ENCODE measurements at places on chromosomes 1 and 21.

DNA sequence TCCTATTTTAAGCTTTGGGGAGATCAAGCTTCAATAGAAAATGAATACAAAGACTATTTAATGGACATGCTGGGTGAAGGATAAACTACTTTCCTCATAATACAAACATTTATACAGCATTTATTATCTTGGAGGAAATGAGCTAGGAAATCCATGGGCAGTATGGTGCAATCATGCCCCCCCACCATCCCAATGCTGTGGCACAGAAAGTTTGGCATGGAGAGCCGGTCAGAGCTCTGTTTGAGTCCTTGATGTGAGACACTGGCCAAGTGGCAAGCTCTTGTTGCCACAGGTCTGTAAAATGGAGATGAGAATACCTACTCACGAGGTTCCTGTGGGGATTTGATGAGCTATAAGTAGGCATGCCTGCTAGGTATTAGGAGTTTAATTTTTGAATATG lies 120.6 kb downstream of the MAB21L3 start:
- H3K27ac ChIP-seq: no peak overlapping the region
- H3K27me3 ChIP-seq: no peaks in the 10 kb centered on the region
- H3K4me3 ChIP-seq: no peak overlapping the region
- no peaks in the 10 kb centered on the region for H3K4me1 ChIP-seq

GRCh38 chr21:45124596-45124995 lies 50.2 kb downstream of the ADARB1 start:
- H3K27ac ChIP-seq: no peak overlapping the region
- DNase-seq: no peak
- no peak overlapping the region for H3K4me3 ChIP-seq
- no peaks in the 10 kb centered on the region for H3K36me3 ChIP-seq
- no peaks in the 10 kb centered on the region for H3K4me1 ChIP-seq

DNA sequence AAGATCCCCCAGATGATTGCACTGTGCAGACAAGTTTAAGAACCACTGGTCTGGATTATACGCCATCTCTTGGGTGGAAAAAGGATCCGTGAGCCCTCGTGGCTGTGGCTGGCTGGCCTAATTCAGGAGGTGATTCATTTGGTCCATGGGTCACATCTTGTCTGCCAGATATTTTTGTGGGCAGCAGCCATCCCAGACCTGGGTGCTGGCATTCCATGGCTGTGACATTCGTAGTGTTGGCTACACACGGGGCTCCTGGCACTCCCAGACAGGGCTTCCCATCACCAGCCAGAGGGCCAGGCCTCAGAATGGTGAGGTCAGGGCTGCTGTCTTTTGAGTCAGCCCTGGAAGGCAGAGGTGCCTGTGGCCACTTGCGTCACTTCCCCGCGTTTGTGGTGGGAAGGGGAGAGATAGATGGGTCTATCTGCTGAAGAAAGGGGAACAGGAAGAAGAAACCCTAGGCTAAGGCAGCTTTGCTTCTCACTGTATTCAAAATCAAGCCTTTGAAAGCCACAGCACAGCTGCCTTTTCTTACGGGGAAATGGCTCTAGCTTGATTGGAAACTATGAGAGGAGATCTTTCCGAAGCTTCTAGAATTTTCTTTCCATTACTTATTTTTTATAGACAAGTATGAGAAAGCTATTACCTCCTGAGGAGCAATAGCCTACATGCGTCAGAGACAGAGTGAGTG lies 32.4 kb downstream of the EIF2D start:
- H3K4me1 ChIP-seq: no peaks in the 10 kb centered on the region
- no peaks in the 10 kb centered on the region for H3K36me3 ChIP-seq
- no peaks in the 10 kb centered on the region for H3K27me3 ChIP-seq
- no peak overlapping the region for H3K27ac ChIP-seq

GRCh38 chr1:197677752-197678295 lies 97.5 kb downstream of the DENND1B start:
- no peak for DNase-seq
- no peaks in the 10 kb centered on the region for H3K27me3 ChIP-seq
- peaks cover 3% of the 10 kb centered on the region for H3K4me1 ChIP-seq

GRCh38 chr21:29166323-29166722 lies 35.9 kb downstream of the MAP3K7CL start:
- no peak for DNase-seq
- no peaks in the 10 kb centered on the region for H3K4me1 ChIP-seq
- no peak overlapping the region for H3K4me3 ChIP-seq
- no peaks in the 10 kb centered on the region for H3K36me3 ChIP-seq
- no peak overlapping the region for H3K27ac ChIP-seq
- H3K27me3 ChIP-seq: no peaks in the 10 kb centered on the region

DNA sequence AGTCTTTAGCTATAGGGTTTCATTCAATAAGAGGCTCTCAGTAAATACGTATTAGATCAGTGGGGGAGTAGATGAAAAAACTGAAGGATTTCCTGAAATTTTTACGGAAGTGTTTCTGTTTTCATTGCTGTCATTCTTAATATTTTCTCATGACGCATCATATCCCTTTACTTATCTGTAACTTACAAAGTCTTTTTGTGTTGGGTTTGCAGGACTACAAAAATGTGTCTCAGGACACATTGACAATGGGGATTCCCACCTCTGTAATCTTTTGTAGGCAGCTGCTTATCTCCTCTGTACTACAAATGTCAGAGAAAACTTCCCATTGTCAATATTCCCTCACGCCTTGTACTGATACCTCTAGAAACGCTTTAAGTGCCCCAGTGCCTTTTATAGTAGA lies 35.5 kb downstream of the CRP start:
- H3K4me3 ChIP-seq: no peak overlapping the region
- no peak for DNase-seq
- H3K36me3 ChIP-seq: no peaks in the 10 kb centered on the region
- H3K27ac ChIP-seq: no peak overlapping the region

DNA sequence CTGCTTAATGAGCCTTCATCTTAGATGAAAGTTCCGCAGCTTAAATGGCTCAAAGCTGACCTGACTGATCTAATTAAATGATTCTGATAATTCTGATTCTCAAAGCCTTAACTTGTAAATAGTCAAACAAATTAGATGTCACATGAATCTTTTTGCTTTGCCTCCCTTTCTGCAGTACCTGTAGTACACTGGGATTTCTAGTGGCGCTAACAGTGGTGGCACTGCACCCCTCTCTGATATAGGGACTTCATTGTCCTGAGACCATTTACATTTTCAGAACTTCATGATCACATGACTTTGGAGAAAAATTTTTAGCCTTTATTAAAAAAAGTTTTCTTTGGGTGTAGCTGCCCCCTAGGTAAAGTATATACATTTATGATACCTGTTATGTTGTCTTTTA lies 546.7 kb upstream of the ADGRL2 start:
- no peaks in the 10 kb centered on the region for H3K4me1 ChIP-seq
- H3K27me3 ChIP-seq: no peaks in the 10 kb centered on the region
- no peak for DNase-seq
- no peak overlapping the region for H3K27ac ChIP-seq
- no peak overlapping the region for H3K4me3 ChIP-seq

GRCh38 chr1:175702079-175702795 lies 41.2 kb downstream of the TNR start:
- H3K4me3 ChIP-seq: no peak overlapping the region
- H3K27ac ChIP-seq: no peak overlapping the region
- no peak for DNase-seq
- H3K27me3 ChIP-seq: no peaks in the 10 kb centered on the region
- H3K36me3 ChIP-seq: no peaks in the 10 kb centered on the region

DNA sequence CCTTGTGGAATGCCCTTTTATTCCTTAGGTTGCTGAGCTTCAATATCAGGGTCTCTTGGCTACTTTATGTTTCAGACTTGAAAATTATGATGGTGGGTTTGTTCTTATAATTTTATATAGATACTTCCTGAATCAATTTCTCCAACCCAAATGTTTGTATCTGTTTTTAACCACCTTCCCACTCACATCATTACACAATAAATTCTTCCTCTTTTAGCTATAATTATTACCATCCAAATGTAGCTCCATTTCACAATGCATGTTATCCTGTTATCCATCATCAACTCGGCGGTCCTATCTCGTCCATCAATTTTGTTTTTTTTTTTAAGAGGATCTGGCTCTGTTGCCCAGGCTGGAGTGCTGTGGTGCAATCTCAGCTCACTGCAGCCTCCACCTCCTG lies 357.6 kb upstream of the ZP4 start:
- no peaks in the 10 kb centered on the region for H3K36me3 ChIP-seq
- DNase-seq: no peak
- no peaks in the 10 kb centered on the region for H3K4me1 ChIP-seq
- H3K4me3 ChIP-seq: no peak overlapping the region

GRCh38 chr1:224338150-224338838 lies 8.3 kb upstream of the NVL start:
- H3K4me1 ChIP-seq: peaks cover 8% of the 10 kb centered on the region
- H3K27ac ChIP-seq: no peak overlapping the region
- no peaks in the 10 kb centered on the region for H3K36me3 ChIP-seq
- H3K4me3 ChIP-seq: no peak overlapping the region

- H3K27me3 ChIP-seq: no peaks in the 10 kb centered on the region
- H3K4me1 ChIP-seq: peaks cover 11% of the 10 kb centered on the region
- DNase-seq: no peak
- no peak overlapping the region for H3K27ac ChIP-seq
- H3K4me3 ChIP-seq: no peak overlapping the region
Observed at GRCh38 chr1:157277913-157278312, 139.7 kb upstream of the ETV3 start.

Data from H1 (cell line).